ENCODE measurements at places on chromosomes 1 and 21.

GRCh38 chr1:52153898-52154297, 12.0 kb downstream of the ZFYVE9 start:
- no peak for DNase-seq

- DNase-seq = peak; percentile 50
Measured at GRCh38 chr21:14533499-14534428, 12.4 kb downstream of the SAMSN1 start.

GRCh38 chr1:198908995-198909394, 270.2 kb downstream of the PTPRC start:
- DNase-seq = no peak

- no peak for DNase-seq
Measured at GRCh38 chr1:155474146-155474545, 88.5 kb downstream of the ASH1L start.

DNA sequence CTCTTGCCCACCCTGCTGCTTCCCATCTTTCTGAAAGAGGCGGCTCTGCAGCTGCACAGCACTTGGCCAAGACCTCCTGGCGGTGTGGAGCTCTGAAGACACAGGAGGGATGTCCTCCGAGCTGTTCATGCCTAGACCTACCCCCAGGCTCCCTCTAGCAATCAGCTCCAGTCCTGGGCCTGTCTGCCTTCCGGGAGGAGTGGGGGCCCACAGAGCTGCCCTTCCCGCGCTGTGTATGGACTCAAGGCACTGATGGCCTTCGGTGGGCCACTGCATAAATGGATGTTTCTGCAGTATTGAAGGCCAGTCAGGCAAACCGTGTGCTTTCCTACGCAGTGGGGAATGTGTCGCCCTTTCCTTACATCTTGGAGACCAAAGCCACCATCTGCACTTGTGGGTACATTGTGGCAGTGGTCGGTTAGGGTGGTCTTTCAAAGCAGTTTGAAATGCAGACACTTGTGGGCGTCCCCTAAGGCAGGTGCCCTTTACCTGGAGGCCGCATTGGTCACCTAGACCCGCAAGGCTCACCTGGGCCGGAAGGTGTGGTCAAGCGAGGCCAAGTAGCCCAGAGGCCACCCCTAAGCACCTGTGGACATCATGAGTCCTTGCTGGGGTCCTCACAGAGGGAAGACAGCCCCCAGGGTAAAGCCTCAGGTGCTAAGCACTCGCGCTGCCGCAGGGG, 912 bp upstream of the PKNOX1 start:
- DNase-seq = peak; percentile 7

All from activated CD4-positive, alpha-beta T cell treated with anti-CD3 and anti-CD28 coated beads for 4 hours (primary cell).